ENCODE measurements at places on chromosomes 1 and 21.

- no peak for DNase-seq
Observed at GRCh38 chr21:37145635-37146111, 72.6 kb downstream of the TTC3 start.

DNA sequence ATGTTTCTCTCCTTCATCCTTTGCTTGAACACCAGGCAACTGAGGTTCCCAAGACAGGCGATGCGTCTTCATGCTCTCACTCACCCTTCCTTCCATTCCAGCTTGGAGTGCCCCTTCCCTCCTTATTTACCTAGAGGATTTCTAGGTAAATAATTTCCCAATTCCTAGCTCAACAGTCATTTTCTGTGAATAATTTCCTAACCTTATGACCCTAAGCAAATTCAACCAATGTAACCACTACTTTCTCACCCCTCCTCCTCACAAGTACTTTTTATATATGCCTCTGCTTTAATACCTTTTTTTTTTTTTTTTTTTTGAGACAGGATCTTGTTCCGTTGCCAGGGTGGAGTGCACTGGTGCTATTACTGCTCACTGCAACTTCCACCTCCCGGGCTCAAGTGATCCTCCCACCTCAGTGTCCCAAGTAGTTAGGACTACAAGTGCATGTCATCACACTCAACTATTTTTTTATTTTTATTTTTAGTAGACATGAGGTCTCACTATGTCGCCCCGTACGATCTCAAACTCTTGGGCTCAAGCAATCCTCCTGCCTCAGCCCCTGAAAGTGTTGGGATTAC lies 86.7 kb downstream of the USP24 start:
- no peak for DNase-seq

- DNase-seq: no peak
Observed at GRCh38 chr1:2848006-2848670, 46.6 kb upstream of the TTC34 start.

GRCh38 chr1:223654083-223654482 lies 11.4 kb downstream of the CAPN8 start:
- DNase-seq: peak; percentile 25

DNA sequence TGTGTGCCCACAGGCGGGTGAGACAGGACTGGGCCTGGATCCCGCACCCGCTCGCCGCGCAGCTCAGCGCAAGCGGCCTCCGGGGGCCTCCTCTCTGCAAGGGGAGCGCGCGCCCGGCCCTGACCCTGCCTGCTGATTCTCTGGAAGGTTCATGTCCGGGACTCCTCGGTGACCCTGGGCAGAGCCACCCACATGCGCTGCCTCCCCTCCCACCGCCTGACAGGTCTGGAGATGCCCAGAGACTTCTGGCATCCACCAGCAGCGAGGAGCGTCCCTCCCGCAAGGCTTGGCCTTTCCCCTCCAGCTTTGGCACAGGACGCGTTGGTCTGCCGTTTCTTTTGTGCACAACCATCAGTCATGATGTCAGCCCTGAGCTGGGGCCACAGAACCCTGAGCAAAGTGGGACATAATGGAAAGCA lies 42.0 kb upstream of the COL6A2 start:
- DNase-seq: peak; percentile 91

- DNase-seq: peak; percentile 99
Observed at GRCh38 chr1:23562137-23562876, 3.0 kb upstream of the ID3 start.

GRCh38 chr1:226949401-226949800 lies 9.3 kb downstream of the COQ8A start:
- no peak for DNase-seq

GRCh38 chr1:214438075-214438474 lies 113.3 kb downstream of the PTPN14 start:
- DNase-seq: no peak

DNA sequence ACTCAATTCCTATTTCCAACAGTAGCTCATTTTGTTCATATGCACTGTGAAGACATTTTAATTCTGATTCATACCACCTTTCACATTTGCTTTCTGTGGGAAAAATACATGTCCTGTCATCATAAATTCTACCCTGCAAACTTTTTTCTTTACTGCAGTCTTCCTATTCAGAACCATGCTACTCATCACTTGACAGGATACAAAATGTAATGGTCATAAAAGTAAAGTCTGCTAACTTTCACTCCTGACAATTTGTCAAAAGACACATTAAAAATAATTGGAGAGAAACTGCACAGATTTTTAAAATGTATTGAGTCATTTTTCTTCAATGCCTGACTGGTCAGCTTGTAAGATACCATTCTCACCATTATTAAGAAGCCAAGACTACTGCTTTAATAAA lies 1817.1 kb downstream of the BRINP3 start:
- no peak for DNase-seq

DNA sequence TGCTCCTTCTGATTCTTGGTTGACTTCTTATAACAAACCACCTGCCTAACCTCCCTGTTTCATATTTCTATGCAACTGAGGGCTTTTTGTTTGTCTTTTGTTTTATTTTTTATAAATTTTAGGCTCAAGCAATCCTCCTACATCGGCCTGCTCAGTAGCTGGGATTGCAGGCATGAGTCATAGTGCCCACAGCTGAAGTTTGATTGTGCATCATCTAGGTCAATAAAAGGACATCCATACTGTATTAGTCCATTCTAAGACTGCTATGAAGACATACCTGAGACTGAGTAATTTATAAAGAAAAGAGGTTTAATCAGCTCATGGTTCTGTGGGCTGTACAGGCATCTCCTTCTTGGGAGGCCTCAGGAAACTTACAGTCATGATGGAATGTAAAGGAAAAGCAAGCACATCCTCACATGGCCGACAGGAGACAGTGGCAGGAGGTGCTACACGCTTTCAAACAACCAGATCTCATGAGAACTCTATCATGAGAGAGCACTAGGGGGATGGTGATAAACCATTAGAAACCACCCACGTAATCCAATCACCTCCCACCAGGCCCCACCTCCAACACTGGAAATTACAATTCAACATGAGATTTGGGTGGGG lies 285.0 kb downstream of the SIPA1L2 start:
- DNase-seq: no peak

- DNase-seq: no peak
Observed at GRCh38 chr1:42679364-42679983, 2.7 kb upstream of the YBX1 start.

Measured in sigmoid colon (tissue), 7 donors.